ENCODE measurements at places on chromosomes 1 and 21.

GRCh38 chr1:64065571-64065970 is 137.9 kb upstream of the UBE2U start:
- DNase-seq, result no peak

DNA sequence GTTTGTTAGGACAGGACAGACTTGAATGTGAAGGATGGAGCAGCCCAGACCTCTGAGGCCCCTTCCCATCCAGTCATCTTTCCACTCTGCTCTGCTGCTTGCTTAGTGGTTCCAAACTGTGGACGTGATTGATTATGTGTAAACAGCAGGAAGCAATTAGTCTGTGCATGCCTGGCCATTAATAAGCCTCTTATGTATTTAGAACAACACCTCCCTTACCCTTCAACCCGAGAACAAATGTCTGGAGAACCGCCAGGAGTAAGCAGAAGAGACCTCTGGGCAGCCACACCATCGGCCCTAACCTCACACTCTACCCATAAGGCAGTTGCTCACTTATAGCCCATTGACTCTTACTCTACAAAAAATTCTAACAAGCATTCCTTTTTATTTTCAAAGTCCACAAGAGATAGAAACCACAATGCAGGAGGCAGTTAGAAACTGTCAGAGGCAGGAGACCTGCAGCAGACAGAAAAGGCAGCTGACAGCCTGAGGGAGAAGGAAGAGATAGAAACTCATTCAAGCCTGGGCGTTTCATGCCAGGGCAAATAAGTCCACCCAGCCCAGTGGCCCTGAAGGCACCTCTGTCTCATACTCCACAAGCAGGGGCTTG is 5.8 kb upstream of the EPHA8 start:
- no peak for DNase-seq

DNA sequence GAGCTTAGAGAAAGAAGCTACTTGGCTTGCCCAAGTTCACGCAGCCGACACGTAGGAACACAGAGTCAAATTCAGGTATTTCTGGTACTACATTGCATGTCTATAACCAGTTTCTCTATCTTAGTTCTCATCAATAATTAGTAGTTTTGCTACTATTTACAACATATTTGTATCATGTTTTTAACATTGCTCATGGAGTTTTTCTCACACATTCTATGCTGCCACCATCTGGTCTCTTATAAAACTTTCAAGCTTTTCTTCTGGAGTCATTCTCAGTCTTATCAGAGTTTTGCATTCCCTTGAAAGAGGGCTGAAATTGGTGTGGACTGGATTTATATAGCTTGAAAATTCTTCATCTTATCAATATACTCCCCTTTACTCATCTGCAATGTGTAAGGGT is 118.8 kb upstream of the PALMD start:
- DNase-seq, result no peak

DNA sequence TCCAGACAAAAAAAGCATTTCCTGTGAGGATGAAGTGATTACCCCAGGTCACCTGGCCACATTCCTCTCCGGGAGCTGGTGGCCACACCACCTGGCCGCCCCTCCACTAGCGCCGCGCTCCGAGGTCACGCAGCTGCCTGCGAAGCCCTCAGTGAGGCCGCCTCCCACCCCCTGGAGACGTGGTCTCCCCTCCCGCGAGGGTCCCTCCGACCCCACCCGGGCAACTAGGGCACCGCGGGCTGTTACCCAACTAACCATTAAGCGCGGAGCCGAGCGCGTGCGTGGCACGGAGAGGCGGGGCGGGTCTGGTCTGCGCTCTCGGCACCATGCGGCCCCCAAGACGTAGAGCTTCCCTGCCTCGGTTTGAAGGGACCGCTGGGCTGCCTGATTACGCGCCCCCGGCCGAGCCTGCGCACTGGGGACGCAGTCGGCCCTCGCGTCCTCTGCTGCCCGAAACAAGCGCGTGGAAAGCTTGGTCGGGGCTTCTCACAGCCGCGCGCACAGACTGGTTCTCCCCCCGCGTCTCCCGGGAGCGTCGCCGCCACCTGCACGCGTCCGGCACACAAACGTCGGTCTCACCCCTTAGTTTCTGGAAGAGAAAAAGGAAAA is 106.5 kb downstream of the SLC16A1 start:
- peak; percentile 77 for DNase-seq

All from Caco-2 (cell line).